Left kidney (tissue), 8 donors: ENCODE measurements at places on chromosomes 13 and 19.

DNA sequence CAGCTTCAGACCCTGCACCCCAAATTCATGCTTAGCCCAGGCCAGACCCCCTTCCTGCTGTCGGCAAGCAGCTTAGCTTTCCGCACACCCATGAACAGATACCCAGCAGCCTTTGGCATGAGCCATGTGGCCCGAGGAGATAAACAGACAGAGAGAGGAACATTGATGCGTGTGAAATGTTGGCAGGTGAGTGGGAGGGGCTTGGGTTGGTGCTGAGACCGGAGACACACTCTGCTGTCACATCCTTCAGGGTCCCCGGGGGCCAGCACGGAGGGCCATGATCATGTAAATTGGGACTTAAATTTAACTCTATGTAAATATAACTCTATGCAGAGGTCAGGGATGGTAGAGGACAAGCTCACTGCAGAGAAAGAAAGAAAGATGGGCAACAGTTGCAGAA is 1.5 kb downstream of the CD22 start:
- no peak for DNase-seq

DNA sequence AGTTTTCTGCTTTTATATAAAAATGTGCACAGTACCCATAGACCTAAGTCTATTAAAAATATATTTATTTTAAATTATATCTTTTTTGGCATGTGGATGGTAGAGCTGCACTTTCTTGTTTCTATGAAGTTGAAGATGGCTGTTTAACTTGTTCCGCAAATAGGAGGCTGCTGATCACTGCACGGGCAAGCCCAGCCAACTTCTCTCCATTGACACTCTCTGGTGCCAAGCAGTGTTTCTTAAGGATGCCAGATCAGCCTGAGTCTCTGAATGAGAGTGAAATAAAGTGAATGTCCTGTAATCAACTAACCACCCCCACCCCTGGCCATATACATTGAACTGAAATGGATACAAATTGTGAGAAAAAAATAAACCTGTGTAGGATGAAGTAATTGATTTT is 202.9 kb upstream of the KLHL1 start:
- DNase-seq = no peak

DNA sequence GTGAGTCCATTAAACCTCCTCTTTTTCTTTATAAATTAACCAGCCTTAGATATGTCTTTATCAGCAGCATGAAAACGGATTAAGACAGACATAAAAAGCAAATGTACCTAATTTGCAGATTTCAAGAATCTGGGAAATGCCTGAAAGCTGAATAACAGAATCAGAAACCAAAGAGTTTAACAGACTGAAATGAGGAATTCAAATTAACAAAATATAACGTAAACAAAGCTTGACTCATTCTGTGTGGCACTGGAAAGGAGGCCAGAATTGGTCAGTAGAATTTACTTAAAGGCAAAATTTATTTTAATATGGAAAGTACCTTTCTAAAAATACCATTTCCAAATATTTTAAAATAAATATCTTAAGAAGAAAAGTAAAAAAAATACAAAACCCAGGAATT is 540.6 kb upstream of the HTR2A start:
- DNase-seq = no peak

GRCh38 chr13:105914291-105915036 is 621.0 kb downstream of the EFNB2 start:
- DNase-seq = no peak

GRCh38 chr19:49513746-49514118 is 1.3 kb downstream of the FCGRT start:
- DNase-seq = no peak

DNA sequence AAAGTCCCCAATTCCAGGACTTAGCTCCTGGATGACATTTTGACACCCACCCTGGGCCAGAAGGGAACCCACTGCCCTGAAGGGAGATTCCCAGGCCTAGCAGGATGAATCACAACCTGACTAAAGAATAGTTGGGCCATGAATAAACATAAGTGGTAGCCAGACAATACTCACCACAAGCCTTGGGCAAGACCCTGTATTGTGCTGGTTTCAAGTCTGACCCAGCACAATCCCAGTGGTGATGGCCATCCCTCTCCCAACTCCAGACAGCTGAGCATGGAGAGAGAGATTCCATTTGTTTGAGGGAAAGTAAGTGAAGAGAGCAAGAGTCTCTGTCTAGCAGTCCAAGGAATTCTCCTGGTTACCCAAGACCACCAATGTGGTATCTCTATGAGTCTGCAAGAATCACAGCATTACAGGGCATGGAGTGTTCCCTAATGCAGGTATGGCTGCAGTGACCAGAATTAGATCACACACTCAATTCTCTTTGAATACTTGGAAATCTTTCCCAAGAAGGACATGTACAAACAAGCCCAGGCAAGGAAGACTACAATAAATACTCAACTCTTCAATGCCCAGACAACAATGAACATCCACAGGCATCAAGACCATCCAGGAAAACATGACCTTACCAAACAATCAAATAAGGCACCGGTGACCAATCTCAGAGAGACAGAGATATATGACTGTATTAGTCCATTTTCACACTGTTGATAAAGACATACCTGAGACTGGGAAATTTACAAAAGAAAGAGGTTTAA is 158.0 kb downstream of the VWA8 start:
- DNase-seq = no peak

DNA sequence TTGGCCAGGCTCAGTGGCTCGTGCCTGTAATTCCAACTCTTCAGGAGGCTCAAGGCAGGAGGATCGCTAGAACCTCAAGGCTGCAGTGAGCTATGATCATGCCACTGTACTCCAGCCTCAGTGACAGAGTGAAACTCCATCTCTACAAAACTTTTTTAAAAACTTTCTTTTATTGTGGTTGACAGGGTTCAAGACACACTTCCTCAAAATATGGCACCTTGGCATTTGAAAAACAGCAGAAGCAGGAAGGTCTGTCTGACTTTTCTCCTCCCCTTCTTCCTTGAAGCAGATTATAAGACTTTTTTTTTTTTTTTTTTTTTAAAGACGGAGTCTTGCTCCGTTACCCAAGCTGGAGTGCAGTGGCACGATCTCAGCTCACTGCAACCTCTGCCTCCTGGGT is 100.3 kb downstream of the TM9SF2 start:
- no peak for DNase-seq

DNA sequence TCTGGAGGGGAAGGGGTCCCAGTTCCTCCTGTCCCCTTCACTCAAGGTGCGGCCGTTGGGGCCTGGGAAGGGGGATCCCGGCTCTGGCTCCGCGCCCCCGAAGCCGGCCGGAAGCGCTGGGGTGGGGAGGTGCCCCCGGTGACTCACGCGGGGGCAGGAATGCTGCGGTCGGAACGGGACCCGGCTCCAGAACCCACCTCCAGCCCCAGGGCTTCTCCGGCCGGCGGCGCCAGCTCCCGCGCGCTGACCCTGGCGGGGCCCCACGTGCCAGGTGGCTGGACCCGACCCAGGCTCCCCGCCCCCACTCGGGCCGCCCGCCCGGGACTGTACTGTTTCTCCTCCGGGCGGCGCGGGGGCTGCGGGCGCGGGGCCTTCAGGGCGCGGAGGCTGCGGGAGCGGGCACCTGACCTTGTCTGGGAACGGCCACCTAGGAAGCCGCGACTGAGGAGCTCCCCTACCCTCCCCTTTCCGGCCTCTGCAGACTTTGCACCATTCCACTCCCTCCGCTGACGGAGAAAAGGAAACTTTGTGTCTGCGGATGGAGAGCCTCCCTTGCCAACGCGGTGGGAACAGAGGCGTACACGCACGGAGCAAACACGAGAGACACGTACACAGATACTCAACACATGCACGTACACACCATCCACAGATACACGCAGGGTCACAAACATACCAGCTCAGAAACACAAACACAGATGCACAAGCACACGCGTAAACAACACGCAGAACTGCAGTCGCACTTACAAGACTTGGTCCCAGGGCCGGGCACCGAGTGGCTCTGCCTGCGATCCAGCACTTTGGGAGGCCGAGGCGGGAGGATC is 7.2 kb downstream of the AXL start:
- DNase-seq = peak; percentile 62

- no peak for DNase-seq
Observed at GRCh38 chr19:6543866-6544347, 13.1 kb downstream of the TNFSF9 start.

GRCh38 chr13:39394796-39395678 is 208.0 kb downstream of the LHFPL6 start:
- no peak for DNase-seq

- DNase-seq = no peak
Observed at GRCh38 chr13:78239714-78240113, 321.1 kb upstream of the EDNRB start.

DNA sequence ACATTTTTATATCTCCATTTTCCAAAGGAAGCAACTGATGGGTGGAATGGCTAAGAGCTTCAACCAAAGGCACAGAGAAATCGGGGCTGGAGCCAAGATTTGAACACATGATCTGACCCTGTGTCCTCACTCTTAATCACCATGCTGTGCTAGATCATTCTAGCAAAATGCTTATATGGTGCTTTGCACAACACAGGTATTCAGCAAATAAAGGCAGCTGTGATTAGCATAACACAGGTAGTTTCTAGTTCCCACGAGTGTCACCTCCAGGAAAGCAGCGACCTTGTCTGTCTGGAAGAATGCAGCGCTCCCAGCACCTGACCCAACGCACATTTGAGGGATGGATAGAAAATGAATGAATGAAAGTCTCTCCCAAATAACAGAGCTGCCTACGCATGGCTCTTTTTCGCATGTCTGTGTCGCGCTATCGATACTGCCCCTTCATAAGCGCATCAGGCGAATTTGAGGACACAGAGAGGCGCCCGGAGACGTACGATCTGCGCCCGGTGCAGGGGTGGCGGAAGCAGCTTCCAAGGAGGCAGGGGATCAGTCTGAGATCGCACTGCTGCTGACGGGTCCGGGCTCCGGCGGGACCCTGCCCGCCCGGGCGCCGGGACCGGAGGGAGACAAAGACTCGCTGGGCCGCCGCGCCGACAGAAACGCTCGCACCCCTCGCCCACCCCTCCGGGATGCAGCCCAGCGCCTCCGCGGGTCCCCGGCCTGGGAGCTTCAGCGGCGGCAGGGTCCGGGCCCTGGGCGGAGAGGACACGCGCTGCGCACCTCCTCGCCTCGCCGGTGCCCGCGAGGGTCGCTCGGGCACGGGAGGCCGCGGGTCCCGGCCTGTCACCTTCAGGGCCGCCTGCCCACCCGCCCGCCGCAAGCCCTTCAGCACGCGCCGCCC is 609 bp downstream of the EPS15L1 start:
- DNase-seq = no peak

DNA sequence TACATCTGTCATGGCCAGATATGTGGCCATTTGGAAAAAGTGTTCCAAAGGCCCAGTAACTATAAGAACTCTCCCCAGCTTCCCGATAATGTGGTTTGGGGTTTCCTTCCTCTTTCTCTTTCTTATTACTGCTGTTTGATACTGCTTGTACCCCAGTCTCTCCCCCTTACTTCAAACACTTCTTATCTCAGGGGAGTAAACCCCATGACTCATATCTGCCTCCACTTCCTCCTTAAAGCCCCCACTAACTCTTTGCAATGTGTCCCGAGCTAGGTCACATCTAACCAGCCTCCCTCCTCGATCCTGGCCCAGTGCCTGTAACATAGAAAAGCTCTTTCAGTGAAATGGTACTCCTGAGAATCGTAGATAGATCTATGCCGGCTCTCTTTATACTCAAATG is 82.4 kb upstream of the STARD13 start:
- no peak for DNase-seq

DNA sequence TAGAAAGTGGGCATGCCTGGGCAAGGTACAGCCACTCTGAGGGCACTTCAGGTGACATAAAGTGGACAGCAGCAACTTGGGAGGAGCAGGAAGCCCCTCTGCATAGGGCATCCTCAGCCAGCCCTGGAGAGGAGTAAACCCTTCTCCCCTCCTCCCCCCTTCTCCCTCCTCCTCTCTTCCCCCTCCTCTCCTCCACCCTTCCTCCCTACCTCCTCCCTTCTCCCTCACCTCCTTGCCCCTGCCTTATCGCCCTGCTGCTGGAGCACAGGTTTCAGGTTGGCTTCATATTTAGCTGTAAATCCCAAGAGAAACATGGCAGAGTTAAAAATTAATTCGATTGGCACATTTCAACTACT is 30.5 kb upstream of the ATP12A start:
- DNase-seq = peak; percentile 30

DNA sequence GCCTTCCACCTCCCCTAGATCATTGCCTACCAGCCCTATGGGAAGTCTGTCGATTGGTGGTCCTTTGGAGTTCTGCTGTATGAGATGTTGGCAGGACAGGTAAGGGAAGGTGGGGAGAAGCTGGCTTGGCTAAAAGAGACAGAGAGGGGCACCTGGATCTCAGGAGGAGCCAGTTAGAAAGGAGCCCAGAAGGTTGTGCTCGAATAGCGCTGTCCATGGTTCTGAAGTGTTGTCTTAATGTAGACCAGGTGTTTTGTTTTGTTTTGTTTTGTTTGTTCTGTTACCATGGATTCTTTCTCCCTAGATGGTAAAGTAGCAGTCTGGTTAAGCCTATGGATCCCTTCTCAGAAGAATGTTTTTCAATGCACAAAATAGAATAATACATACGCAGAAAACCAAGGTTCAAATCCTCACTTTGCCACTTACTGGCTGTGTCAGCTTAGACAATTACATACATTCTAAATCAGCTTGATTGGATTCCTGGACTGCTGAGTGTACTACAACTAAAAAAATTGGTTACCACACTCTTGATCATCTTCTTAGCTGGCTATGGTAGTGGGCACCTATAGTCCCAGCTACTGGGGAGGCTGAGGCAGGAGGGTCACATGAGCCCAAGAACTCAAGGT is 5.9 kb upstream of the CACNG7 start:
- DNase-seq = peak; percentile 76

DNA sequence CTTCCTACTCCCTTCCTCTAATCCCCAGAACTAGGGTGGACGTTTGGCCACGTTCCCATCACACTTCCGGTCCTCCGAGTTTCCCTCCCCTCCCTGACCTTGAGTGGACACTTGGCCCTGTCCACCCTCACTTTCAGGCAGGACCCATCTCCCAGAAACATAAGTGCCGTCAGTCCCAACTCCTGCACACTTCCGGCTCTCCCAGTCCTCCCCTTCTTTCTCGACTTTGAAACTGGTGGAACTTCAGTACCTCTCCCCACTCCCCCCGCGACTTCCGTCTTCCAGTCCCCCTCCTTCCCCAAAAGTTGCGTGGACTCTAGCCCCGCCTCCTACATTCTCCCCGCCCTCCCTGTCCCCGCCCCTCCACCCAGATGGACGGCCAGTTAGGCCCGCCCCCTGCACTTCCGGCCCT is 278 bp upstream of the ZNF274 start:
- no peak for DNase-seq

DNA sequence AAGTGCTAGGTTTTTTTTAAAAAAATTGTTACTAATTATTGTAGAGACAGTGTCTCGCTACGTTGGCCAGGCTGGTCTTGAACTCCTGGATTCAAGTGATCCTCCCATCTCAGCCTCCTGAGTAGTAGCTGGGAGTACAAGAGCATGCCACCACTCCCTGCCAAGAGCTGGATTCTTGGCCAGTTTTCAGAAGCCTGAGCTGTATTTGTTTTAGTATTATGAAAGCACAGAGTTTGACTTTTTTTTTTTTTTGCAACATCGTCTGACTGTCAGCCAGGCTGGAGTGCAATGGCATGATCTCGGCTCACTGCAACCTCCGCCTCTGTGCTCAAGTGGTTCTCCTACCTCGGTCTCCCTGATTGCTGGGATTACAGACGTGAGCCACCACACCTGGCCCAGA is 7.0 kb downstream of the ARMC6 start:
- no peak for DNase-seq
